Stimulated activated CD4-positive, alpha-beta T cell treated with anti-CD3 and anti-CD28 coated beads, TNF-alpha, amount 100 ng/mL, for 1 hour (primary cell): ENCODE measurements at places on chromosomes 6 and 20.

- DNase-seq: no peak
Measured at GRCh38 chr20:59211208-59211765, 47.7 kb downstream of the ZNF831 start.

DNA sequence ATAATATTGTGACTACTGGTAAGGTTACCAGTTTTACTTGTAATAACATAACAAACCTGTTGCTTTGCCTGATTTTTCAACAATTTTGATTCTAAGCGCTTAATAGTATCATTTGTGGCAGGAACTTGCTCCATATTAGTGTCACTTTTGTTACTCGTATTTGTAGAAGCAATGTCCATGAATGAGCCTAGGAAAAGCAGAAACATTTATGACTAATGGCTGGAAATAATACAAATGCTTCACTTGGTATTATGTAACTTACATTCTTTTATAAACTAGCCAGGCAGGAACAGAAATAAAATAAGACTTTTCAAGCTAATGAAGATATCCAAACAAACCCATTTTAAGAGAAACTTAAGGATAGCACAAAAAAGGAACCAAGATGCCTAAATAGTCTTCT is 38.9 kb downstream of the MAP3K7 start:
- no peak for DNase-seq

GRCh38 chr6:31578184-31579118 is 3.1 kb downstream of the TNF start:
- DNase-seq: no peak

DNA sequence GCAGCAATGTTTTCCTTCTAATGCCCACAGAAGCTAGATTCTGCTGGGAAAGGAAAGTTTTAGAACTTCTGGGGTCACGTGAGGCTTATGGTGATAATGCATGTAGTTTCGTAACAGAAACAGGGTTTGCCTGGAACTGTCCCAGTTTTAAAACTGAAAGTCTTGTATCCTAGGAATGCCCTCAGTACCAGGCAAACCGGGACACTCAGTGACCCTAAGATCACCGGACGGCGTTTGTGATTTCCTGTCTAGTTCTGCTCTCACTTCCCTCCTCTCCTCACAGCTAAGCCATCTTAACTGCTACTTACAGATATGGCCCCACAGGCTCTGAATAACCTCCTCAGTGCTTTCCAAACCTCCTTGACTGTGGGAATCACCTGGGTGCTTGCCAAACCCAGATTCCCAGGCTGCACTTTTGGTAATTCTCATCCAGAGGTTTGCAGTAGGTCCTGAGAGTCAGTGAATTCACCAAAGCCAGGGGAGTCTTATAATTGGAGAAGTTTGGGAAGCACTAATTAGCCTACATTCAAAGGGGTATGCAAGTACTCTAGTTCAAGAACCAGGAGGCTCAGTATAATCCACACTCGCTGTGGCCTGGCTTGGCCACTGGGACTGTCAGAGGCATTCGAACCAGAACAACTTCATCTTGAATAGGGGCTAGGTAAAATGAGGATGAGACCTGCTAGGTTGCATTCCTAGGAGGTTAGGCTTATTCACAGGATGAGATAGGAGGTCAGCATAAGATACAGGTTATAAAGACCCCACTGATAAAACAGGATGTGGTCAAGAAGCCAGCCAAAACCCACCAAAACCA is 231.6 kb upstream of the MYLIP start:
- no peak for DNase-seq

- no peak for DNase-seq
Measured at GRCh38 chr6:16783509-16783908, 22.2 kb upstream of the ATXN1 start.

GRCh38 chr6:99434702-99435530 is 9.8 kb upstream of the PNISR start:
- no peak for DNase-seq

DNA sequence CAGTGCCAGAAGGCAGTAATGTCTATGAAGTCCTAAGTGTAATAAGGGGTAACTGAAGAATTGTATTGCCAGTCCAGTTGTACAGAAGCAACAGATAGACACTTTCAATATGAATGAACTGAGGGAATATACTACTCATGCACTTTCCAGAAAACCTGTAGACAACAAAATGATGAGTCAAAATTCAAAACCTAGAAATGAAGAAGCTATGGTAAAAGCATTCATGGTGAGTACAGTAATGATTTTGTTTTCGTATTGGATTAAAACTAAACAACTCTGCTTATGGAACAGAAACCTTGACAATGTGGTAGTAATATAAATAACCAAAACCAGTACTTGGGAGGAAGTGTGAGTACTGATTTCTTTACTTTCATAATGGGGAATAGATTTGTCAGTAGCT is 35.0 kb downstream of the ARMC2 start:
- no peak for DNase-seq

DNA sequence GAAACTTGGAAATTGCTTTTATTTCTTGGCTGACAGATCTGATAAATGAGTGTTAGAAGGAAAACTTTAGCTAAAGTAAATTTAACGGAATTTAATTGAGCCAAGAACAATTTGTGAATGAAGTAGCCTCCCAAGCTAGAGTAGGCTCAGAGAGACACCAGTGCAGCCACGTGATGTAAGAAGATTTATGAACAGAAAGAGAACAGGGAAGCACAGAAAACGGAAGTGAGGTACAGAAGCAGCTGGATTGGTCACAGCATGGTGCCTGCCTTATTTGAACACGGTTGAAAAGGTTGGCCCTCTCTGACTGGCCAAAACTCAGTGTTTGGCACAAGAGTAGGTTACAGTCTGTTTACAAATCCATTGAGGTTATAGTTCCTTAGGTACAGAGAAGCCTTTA is 29.5 kb upstream of the IFNGR1 start:
- DNase-seq: no peak

DNA sequence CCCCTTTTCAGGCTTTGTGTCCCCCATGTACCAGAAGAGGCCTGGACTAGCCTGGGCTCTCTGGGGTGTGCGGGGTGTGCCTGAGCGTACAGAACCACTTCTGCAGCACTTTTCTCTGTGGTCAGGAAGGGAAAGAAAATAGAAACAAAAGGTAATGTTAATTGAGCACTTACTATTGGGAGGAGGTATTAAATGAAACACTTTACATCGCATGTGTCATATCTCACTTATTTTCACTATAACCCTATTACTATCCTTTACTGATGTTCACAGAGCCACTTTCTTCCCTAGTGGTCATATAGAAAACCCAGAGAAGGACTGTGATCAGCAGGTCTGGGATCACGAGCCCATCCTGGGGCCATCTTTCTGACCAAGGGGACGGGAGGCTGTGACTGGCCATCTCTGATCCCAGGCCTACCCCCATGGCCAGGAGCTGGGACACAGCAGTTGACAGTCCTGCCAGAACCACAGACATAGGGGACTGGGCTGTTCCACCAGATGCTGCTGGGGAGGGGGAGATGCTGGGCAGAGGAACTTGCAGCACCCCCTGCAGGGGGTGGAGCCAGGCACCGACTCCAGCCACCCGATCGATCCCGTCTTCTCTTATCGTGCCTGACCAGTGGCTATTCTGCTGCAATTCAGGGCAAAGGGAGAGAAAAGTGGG is 107.6 kb downstream of the VEGFA start:
- no peak for DNase-seq

GRCh38 chr20:25014816-25015215 is 22.3 kb upstream of the APMAP start:
- no peak for DNase-seq

GRCh38 chr6:167279766-167280446 is 11.2 kb upstream of the UNC93A start:
- DNase-seq: no peak

DNA sequence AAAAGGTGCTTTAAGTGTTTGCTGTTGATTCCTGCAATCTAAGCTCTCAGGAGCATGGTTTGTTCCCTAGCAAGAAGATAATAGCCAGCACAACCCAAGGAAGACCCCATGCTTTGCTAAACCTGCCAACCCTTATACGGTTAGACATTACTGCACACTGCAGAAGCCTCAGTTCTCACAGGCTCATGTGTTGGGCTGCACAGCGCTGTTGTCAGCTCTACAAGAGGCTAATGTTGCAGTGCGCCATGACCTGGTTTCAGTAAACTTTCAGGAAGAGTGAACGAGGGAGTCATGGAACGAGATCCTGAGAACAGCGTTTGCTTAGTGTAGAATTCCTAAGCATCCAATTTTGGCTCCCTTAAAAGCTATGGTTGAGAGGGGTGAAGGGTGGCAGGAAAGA is 218.5 kb downstream of the ARHGAP18 start:
- no peak for DNase-seq

GRCh38 chr20:9955646-9956045 is 79.1 kb upstream of the ANKEF1 start:
- no peak for DNase-seq

- no peak for DNase-seq
Measured at GRCh38 chr6:40477246-40478126, 109.7 kb downstream of the LRFN2 start.

- no peak for DNase-seq
Measured at GRCh38 chr6:79236711-79237110, 2.2 kb upstream of the HMGN3 start.

- DNase-seq: no peak
Measured at GRCh38 chr6:12804952-12805645, 88.5 kb downstream of the PHACTR1 start.

- no peak for DNase-seq
Measured at GRCh38 chr20:61737346-61737745, 328.3 kb downstream of the TAF4 start.

GRCh38 chr20:32971703-32972161 is 32.5 kb downstream of the SUN5 start:
- no peak for DNase-seq

- DNase-seq: no peak
Measured at GRCh38 chr6:147283460-147283859, 79.2 kb downstream of the STXBP5 start.

- no peak for DNase-seq
Measured at GRCh38 chr6:154981079-154981870, 13.8 kb upstream of the TIAM2 start.

- DNase-seq: no peak
Measured at GRCh38 chr6:84062519-84063154, 29.1 kb downstream of the MRAP2 start.

DNA sequence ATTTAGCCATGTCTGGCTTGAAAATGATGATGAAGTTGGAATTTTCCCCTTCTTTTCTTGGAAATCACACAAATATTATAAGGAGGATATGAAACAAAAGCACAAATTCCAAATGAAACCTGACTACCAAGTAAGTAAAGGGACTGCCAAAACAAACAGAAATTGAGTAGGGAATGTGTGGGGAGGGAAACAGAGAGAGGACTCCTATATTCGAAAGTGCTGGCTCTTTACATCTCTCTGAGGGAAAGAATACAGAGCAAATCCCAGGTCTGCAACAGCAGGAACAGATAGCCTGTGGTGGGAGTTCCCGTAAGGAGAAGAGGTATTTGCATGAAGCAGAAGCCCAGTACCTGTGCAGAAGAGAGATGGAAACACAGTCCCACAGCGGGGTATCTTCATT is 583.7 kb downstream of the EPM2A start:
- DNase-seq: no peak

DNA sequence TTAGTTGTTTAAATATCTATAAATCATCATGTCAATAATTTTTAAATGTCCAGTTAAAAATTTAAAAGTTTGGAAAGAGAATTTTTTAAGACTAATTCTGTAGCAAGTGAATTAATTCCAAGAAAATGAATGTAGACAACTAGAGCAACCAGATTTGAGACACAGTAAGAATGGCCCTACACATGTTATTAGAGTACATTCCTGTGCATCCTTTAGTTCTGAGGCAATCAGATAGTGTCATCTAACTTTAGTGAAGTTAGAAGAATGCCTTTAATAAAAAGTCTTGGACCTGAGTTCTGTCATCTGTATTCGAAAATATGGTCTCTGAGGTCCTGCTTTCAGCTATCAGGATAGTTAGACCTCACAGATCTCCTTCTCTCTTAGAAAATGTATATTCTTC is 63.7 kb downstream of the HIVEP2 start:
- no peak for DNase-seq

- no peak for DNase-seq
Measured at GRCh38 chr20:2932498-2932897, 59.2 kb downstream of the PTPRA start.

GRCh38 chr20:48282591-48283228 is 497.4 kb upstream of the SULF2 start:
- DNase-seq: no peak

- DNase-seq: no peak
Measured at GRCh38 chr6:83609248-83609647, 96.9 kb downstream of the PRSS35 start.

DNA sequence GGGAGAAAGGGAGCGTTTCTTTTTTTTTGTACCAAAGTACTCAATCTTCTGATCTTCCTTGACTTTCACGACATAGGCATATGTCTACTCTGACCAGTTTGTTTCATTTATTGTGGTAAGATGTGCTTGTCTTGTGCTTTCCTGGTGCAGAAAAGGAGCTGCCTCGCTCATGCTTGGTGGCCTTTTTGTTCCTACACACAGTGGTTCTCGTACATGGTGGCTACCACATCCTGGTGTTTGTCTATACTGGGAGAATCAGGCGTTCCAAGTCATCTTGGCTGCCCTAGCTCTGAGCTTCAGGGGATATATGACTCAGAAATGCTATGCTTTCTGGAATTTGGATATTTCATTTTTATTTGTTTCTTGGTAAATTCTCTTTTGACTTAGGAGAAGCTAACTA is 31.8 kb downstream of the MYB start:
- no peak for DNase-seq

DNA sequence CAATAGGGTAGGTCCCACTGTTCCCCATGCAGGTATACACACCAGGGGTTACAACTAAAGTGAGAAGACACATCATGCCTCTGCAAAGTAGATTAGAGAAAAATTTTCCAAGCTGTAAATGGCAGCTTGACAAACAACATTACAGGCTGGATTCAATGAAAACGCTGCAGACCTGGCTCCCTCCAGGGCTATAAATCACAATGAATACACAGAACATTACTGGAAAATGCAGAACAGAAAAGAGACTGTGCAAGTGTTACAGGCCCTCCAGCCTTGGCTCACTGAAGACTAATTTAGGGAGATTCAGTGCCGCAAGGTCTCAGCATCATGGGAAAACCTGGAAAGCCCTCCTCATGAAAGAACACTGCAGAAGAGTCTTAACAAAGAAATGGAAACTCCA is 207.8 kb downstream of the KHDC1L start:
- DNase-seq: no peak

DNA sequence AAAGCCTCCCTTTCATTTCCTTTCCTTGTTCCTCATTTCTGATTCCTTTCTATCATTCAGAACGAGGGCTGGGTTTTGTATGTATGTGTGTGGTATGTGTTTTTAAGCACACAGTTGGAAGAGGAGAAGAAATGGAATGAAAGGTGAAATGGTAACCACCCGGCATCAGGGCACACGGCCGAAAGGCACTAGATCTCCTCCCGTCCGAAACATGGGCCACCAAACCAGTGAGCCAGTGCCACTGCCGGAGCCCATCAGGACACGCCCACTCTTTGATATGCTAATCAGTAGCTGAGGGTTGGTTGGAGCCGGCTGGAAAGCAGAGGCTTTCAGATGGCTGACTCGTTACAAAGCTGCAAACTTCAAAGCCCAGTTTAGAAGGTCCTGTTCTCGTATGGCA is 228.6 kb upstream of the JARID2 start:
- no peak for DNase-seq

- DNase-seq: no peak
Measured at GRCh38 chr6:94071835-94072234, 652.5 kb upstream of the EPHA7 start.

GRCh38 chr6:34447910-34448309 is 18.0 kb upstream of the PACSIN1 start:
- no peak for DNase-seq

- DNase-seq: no peak
Measured at GRCh38 chr6:135066806-135067205, 12.2 kb upstream of the HBS1L start.

GRCh38 chr20:21100578-21101452 is 5.3 kb downstream of the LINC00237 start:
- DNase-seq: no peak

- DNase-seq: no peak
Measured at GRCh38 chr20:18611492-18611891, 23.6 kb downstream of the DTD1 start.
